ENCODE measurements at places on chromosomes 5 and 9.

DNA sequence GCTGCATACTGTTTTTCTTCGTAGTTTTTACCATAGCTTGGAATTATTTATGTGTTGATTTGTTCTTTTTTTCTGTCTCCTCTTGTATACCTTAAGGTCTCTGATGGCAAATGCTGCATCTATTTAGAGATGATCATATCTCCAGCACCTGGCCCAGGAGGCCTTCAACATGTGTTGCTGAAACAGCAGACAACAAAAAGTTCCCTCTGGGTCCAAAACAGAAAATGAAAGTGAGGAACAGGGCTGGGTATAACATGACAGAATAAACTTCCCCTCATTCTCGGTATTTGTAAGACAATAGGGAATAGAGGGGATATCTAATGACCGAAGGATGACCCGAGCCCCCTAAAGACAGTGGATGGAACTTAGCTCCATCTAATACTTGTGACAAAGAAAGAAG is 22.7 kb upstream of the PCSK1 start:
- DNase-seq, result no peak

GRCh38 chr9:103014242-103014641 is 19.1 kb downstream of the CYLC2 start:
- DNase-seq, result no peak

DNA sequence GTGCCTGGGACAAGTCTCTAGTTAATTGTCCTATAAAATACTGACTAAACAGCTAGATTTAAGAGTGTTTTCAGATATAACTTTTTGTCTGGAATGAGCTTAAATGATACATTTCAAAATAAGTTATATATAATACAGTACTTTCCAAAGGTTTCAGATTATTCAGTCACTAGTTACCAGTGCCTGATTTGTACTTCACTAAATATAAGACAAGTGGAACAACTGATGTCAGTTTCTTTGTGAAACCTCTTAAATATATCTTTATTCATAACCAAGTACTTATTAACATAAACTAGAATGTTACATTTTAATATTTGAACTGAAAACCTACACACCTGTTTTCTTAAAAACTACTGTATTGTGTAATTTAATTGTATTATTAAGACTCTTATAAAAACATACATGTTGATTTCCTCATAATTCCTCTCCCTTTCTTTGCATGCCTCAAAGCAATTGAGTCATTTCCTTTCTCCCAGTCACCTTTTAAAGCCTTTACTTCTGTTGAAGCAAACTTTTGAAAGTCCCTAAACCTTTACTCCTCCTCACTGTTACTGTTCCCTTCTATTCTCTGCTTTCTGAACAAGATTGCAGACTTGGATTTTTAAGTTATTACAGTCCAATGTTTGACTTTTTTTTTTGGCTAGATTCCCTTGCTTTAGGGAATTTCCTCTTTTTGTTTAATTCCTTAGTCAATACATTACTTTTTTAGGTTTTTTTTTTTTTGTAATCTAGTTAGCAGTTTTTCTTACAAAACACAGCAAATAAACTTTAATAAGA is 8.7 kb upstream of the SEMA6A start:
- no peak for DNase-seq

DNA sequence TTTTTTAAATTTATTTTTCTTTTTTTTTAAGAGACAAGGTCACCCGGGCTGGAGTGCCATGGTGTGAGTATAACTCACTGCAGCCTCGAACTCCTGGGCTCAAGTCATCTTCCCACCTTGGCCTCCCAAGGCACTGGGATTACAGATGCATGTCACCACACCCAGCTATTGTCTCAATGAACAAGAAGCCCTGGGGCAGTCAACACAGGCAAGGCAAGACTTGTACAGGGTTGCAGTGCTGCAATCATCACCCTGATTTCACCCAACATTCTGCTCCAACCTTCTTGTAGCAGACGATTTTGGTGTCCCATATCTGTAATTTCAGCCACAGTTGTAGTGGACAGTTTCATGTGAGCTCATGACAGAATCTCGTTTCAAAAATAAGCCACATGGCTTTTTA is 205.8 kb upstream of the KIF2A start:
- no peak for DNase-seq

DNA sequence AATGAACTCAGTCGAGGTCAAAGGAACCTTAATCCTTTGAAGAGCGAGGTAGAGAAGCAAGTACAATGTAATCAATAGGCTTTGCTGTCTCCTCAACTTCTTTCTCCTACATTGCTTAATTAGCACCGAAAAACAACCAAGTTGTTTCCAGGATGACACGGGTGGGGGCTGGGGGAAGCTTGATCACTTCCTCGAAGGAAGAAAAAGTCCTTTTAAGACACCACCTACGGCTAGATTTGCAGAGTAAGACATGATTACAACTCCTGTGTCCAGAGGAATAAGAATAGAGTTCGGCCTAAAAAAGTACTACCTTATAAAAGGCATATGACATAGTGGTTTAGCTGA is 811 bp upstream of the ARRDC3 start:
- no peak for DNase-seq

DNA sequence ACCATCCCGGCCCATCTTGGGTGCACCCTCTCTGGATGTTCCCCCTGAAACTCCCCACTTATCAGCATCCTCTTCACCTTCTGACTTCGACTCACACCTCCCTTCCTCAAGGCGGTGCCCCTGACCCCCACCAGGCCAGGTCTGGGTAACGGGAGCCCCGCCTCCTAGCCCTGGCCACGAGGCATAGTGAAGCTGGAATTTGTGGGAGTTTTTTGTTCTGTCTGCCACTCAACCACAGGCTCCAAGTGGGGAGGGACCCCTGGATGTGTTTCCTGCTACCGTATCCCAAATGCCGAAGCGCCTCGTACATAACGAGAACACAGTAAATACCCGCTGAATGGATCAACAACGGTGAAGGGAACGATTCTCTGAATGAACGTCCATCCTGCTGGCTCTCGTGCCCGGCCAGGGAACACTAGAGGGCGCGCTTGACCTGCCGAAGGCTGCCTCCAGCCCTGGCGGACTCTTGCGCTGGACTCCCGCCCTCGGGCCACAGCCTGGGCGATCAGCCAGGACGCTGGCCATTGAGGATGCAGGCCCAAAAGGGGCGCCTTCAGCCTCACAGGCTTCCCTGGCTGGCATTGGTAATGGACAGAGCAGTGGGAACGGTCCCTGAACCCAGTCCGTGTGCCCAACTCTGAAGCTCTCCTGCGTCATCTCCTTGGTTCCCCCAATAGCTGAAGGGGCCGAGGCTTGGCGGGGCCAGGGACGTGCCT is 47.3 kb upstream of the PHYKPL start:
- no peak for DNase-seq

- DNase-seq, result no peak
These were observed 189.0 kb downstream of the SNCAIP start for GRCh38 chr5:122501089-122501435.

- no peak for DNase-seq
These were observed 21.6 kb downstream of the SNX30 start for GRCh38 chr9:112772215-112772509.

GRCh38 chr5:150394131-150394530 is 18.6 kb downstream of the CD74 start:
- DNase-seq, result no peak

- no peak for DNase-seq
These were observed 302.8 kb upstream of the COX7C start for GRCh38 chr5:86314951-86315350.

GRCh38 chr5:166493612-166494011 is 1797.8 kb upstream of the WWC1 start:
- DNase-seq, result no peak

DNA sequence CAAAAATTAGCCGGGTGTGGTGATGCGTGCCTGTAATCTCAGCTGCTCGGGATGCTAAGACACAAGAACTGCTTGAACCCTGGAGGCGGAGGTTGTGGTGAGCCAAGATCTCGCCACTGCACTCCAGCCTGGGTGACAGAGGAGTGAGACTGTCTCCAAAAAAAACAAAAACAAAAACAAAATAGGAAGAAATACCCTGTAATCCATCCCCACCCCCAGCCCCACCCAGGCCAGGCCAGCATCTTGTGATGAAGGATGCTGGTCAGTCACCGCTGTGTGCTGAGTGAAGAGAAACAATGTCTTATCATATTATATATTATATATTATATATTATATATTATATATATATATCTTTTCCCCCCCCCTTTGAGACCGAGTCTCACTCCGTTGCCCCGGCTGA is 15.4 kb upstream of the CCIN start:
- no peak for DNase-seq

GRCh38 chr9:92146610-92147009 is 31.4 kb upstream of the SPTLC1 start:
- DNase-seq, result no peak

GRCh38 chr9:105206821-105207699 is 37.4 kb upstream of the SLC44A1 start:
- no peak for DNase-seq

DNA sequence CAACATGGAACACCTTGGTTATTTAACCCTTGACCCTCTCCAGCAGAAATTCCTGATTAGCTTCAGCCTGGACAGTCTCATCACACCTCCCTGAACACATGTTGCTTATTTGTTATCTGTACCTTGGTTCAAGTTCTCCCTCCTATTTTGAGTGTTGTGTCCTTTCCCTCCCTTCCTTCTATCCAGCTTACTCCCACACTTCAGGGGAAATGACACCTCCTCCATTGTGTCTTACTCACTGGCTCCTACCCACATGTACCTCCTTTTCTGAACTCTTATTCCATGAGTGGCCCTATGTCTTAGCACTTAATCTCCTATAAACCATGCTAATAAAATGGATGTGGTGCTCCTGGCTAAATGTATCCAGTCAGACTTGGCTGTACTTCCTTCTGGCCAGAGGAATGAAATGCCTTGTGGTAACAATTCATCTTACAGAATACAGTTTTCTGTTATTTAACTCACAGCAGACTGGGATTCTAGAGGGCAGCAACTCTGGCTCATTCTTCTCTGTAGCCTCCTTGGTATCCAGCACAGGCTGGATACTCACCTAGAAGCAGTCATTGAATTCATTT is 11.2 kb downstream of the LIX1 start:
- DNase-seq, result no peak

DNA sequence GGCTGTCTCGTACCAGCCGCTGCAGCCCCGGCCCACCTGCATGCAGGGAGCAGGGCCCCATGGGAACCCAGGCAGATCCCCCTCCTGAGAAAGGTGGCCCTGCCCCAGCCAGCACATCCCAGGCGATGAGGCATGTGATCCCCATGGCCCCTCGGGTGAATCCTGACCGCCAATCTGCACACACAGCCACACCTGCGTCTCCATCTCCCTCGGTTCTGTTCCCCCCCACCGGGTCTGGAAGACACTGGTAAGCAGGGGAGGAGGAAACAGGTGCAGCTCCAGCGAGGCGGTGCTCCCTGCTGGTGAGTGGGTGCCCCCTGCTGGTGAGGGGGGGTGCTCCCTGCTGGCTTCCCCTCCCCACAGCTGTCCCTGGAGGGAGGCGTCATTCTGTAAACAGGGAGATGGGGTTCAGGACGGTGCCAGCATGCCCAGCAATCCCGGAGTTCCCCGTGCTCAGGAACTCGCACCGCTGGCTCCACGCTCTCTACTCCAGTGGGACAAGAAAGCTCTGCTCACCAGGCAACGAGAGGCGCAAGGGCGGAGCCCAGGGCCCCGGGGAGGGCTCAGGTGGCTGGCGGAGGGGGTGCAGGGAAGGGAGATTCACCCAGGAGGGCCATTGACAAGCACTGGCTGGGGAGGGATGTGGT is 28.4 kb upstream of the SLC12A7 start:
- DNase-seq, result no peak
